ENCODE measurements at places on chromosomes 1 and 21.
A peak's percentile ranks its signal among the peaks of the same experiment; 100 is the strongest.

- DNase-seq, result peak; percentile 73
Measured at GRCh38 chr1:8660411-8660828, 157.0 kb downstream of the RERE start.

DNA sequence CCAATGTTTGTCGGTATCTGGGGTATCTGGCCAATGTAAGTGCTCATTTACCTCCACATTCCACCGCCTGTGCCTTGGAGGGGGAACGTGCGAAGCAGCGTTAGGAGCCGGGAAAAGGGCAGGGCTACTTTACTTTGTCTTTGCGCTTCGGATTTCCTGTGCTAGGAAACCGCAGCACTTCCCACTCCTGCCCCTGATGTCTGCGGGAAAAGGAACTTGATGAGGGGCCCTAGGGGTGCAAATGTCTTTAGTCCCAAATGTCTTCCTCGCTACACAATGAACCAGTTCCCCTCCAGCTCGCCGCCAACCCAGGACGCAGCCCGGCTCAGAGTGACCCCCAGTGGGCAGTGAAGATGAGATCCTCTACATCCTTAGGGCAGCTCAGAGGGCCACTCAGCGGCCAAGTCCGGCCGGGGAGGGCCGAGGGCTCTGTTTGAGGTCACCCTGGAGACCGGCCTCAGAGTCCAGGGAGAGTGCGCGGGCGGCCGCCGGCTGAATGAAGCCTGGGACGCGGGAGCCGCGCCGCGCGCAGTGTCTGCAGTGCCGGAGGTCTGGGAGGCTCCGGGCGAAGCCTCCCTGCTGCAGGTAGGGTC lies at the start of gene DYNLT5:
Gene DYNLT5 (plus strand): TSS at position 460 of the 593 bp plus-strand sequence. CDS start 2,200 bp downstream, outside the sequence.
- peak; percentile 41 for DNase-seq

DNA sequence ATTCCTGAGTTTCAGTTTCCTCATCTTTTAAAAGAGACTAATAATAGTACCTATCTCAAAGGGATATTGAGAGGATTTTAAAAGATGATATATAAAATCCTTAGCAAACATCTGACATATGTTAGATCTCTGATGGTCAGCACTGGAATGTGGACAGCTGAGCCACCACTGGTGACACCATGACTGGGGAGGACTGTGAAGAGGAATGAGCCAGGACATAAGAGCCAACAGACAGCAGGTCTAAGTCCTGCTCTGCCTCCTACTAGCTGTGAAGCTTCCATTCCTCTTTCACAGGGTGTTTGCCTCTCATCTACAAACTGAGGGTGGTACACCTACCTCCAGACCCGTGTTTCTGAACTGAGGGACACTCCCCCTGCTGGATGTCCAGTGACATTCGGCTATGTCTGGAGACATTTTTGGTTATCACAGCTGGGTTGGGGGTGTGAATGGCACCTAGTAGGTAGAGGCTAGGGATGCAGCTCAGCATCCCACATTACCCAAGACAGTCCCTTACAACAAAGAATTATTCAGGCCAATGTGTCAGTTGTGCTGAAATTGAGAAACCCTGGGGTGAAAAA lies 109.1 kb upstream of the OLIG2 start:
- DNase-seq, result no peak

DNA sequence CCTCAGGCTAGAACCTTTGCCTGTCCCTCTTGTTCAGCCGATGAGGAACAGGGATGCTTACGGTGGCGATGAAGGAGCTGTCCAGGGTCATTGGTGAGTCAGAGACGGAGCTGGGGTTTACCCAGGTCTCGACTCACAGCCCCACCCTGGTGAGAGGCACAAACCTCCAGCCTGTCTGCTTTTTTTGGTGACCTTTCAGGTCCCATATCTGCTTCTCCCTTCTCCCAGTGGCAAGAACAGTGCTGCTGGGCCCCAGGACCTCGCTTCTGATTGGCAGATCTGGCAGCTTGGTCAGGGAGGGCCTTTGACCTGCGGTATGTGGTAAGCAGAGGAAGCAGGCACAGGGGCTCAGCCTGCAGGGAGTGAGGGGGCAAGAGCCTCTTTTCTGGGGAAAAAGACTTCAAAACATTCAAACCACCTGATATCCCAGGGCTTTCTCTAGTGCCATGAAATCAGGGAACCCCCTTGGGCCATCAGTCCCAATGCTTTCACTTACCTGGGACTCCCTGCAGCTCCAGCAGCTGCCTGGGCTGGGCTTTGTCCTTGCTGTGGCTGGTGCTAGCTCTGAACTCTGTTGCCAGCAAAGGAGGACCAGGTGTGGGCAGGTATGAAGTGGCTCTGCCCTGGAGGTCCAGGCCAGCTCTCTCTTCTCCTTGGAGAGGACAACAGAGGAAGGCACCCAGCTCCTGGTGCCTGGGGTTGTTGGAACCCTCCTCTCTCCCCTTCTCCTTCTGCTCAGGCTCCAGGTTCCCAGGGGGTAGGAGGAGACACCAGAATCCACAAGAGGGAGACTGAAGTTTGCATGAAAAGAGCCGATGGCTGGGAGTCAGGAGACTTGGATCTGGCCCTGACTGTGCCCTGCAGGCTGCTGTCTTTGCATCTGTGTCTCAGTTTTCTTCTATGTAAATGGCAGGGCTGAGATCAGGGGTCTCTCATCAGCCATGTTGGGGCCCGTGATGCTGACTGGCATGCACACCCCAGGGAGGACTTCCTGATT lies 41.4 kb downstream of the TRIM62 start:
- no peak for DNase-seq

DNA sequence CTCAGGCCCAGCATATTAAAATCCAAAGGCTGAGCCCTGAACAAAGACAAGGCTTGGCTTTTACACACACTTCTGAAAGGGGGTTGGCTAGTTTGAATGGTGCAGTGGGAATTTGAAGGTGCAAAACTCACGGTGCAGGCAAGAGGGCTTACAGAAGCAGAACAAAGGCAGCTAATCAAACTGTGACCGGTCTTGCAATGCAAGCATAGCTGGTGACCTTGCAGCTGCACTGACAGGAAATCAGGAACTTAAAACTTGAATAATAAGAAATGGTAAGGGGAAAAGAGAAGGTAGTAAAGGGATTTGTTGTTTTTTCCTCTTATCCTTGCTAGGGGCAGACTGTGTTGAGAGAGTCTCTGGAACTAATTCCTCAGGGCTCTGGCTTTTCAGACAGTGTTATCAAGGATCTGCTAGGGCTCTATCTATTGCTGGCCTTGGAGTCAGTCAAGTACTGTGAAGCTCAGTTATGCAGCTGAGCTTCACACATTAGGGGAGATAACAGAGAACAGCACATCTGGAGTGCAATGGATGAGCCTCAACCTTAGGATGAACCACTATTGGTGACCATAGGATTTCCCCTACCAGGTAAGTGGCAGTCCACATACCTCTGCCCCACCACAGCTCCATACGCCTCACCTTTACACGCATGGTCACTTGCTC lies 97.6 kb downstream of the PPIAL4G start:
- no peak for DNase-seq

- no peak for DNase-seq
Measured at GRCh38 chr1:164803366-164803765, 244.4 kb downstream of the PBX1 start.

DNA sequence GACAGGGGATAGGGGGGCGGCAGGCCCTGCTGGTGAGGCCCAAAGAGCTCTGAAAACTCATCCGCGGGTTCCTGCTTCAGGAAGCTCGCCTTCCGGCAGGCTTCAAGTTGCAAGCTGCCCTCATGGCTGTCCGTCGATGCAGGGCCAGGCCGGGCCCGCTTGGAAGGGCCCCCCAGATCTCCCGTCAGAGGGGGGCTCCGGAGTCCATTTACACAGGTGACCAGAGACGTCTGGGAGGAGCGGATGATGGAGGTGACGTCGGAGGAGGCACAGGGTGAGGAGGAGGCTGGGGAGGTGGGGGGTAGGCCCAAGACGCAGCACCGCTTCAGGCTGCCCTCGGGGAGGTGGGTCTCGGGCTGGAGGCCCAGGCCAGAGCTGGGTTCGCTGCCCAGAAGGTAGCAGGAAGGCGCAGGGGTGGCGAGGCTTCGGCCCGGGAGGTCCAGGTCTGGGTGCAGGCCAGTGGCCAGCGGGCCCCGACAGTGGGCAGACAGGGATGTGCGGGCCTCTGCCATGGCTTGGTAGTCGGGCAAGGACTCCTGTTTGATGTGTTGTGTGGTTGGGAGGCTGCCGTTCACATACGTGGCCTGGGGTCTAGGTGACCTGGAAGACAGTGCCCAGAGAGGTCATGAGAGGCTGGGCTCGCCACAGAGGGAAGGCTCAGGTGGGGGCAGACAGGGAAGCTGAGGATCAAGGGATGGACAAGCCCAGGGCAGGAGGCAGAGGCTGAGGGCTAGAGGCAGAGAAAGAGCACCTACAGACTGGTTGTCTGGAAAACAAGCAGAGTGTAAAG lies 135.4 kb downstream of the DMRTB1 start:
- DNase-seq, result no peak
